ENCODE measurements at places on chromosomes 11 and 22.

DNA sequence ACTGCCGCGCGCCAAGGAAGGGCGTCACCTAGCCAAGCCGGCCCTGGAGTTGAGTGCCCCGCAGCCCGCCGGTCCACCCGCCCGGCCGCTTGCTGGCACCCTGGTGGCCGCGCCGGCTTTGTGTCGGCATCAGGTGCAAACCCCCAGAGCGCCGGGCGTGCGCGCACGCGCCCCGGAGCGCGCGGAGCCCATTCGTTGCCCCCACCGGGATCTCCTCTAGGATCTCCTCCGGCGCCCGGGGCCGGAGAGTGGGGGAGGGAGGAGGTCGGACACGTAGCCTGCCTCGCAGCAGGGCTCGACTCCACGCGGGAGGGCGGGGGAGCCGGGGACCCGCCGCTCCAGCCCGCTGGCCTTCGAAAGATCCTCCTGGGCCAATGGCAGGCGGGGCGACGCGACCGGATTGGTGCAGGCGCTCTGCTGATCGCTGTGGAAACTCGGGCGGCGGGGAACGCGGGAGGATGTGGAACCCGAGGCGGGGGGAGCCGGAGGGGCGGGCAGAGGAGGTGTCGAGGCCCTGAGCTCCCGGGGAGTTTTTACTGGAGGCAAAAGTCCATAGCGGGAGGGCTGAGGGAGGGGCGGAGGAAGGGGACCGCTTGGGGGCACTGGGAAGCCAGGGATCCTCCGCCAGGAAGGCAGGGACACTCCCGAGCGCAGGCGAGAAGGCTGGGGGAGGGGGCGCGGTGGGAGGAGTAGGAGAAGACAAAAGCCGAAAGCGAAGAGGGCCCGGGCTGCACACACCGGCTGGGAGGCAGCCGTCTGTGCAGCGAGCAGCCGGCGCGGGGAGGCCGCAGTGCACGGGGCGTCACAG is at the start of gene FADS2:
Gene FADS2, plus strand, starts transcription at position 730 of the 808 bp plus-strand sequence. CDS start 91 bp downstream, outside the sequence.
- peak; percentile 65 for DNase-seq

- no peak for DNase-seq
Observed at GRCh38 chr22:30650508-30651116, 15.0 kb downstream of the SLC35E4 start.

DNA sequence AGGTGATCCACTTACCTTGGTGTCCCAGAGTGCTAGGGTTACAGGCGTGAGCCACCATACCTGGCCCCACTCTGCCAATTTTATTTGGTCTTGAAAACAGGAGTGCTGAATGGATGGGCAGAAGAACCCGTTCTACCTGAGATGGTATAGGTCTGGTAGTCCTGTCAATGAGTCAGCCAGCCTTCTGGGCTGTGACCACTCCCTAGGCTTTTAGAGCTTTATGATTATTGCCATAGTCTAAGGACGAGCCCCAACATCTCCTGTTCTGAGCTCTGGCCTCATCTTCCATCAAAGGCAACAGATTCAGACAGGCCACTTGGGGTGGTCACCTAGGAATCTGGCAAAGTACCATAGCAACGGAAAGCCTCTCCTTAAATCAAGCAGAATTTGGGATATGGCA is 11.5 kb downstream of the ZDHHC5 start:
- no peak for DNase-seq

GRCh38 chr11:57762235-57762861 is 746 bp downstream of the CTNND1 start:
- peak; percentile 22 for DNase-seq

DNA sequence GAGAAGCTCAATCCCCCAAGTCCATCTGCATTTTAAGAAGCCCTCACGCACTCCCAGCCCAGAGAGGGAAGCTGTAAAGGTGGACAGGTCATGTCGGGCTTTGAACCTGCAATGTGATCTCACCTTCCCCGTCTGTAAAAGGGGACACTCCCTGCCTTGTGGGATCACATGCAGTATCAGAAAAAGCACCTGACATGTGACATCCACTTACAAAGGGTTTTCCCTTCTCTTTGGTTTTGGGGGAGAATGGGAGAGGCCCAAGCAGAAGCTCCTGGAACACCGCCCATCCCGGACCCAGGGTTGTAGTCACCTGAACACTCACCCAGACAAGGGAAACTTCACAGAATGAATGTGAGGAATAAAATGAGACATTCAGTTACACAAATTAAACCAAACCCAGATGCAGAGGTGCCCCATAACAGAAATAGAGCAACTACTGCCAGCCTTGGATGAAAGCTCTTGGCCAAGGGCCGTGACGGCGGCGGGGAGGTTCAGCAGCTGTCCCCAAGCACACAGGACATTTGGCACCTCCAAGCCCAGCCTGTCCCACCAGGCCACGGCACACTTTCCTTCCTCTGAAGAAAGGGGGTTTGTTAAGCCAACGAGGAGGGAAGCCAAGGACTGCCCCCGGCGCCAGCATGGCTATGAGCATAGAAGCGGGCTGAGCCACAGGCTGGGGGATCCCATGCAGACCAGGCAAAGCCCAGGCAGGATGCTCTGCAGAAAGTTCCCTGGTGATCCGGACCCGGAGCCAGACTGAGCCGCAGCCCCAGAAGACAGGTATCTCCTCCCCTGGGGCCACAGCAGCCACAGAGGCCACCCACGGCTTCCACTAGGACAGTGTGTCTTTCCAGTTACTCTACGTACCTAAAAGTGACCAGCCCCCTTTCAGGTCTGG is 3.8 kb downstream of the BID start:
- no peak for DNase-seq

GRCh38 chr22:19105867-19106802 is 16.1 kb downstream of the DGCR2 start:
- DNase-seq, result peak; percentile 49

GRCh38 chr11:115124786-115125185 is 379.4 kb downstream of the CADM1 start:
- no peak for DNase-seq

DNA sequence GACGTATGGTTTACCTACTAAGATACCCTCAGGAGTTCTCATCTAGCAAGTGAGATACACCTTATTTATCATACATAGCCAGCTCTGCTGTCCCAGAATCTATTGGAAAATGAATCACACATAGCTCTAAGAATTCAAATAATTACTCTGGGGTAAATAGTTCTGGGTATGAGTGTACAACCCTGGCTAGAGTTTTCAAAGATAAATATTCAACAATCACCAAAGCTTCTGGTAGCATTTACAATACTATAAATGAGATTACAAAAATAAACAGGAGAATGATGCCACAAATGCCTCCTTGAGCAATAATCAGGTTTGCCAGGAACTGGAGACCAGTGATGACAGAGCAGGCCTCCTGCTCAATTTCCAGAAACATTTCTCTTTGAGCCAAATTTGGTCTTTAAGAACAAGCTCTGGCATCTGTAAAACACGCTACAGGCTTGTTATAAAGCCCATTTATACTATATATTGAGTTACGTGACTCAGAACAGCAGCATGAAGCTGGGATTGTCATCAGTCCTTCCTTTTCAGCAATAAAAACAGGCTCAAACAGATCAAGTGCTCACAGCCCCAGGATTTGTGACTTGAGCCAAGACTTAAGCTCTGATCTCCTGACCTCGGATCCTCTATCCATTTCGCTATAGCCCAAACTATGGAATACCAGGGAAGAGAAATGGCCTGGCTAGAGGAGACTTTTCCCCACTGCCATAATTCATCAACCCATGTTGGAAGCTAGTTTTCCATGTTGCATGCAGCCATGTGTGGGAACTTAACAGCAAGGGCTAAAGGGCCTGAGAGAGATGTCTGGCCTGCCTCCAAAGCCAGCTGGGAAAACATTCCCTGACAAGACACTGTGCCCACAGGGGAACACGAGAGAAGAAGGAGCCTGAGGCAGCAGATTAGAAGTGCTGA is 19.7 kb downstream of the RAB30 start:
- no peak for DNase-seq

GRCh38 chr11:94309757-94310156 is 5.4 kb downstream of the IZUMO1R start:
- DNase-seq, result no peak
